Glutamatergic neuron (in vitro differentiated cells): ENCODE measurements at places on chromosomes 1 and 21. TPM values are rescaled to one million over a fixed set of nuclear protein-coding genes. Genes with fewer than 3 reads are reported as not detected.

- DNase-seq, result no peak
These were observed 36.1 kb downstream of the DPH5 start for GRCh38 chr1:100989306-100990077.

PTGFRN gene
- total RNA-seq, result 61.2 TPM

GPR52 gene
- total RNA-seq, result 1.1 TPM

EPHA2 gene
- 0.29 TPM for total RNA-seq

DNA sequence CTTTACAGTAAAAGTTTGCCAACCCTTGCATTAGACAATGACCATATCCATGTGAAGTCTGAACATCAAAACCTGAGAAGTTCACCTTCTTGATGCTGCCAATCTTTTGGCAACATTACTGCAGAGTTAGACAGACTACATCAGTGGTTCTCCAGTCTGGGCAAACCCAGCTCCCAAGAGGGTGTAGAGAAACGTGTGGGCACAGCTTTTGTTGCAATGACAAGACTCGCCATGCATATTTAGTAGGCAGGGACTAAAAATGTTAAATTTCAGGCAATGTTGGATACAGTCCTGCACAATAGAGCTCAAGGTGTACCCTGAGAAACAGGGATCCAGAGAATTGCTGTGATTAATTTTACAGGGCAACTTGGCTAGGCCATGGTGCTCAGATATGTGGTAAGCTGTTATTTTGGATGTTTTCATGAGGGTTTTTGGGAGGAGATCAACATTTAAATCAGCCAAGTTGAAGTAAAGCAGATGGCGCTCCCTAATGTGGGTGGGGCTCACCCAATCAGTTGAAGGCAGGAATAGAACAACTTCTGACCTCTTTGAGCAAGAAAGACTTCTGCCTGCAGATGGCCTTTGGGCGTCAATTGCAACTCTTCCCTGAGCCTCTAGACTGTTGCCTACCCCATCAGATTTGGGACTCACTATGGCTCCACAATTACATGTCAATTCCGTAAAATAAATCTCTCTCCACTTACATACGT is 37.6 kb upstream of the CLDN14 start:
- DNase-seq, result no peak

DNA sequence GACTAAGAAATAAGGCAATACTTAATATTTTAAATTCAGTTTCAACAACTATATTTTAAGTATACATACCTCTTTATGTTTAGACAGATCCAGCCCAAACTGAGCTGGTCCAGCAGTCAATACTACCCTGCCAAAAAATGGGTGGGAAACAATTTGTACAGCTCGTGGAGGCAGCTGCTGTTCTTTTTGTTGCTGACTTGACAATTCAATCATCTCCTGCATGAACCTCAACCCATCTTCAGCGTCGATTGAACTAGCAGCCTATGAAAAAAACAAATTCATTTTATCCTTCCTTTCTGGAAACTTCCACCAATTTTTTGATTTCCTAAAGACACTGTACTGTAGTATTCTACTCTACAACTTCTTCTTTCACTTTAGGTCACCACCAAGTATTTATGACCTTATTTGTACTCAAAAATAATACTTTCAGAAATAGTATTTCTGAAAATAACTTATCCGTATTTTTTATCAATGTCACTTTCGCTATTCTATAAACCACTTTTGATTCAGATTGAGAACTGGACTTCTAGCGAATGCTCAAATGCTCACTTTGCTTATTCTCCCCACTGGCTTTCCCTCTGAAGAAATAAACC is 46.5 kb downstream of the EDEM3 start:
- DNase-seq, result no peak

DNA sequence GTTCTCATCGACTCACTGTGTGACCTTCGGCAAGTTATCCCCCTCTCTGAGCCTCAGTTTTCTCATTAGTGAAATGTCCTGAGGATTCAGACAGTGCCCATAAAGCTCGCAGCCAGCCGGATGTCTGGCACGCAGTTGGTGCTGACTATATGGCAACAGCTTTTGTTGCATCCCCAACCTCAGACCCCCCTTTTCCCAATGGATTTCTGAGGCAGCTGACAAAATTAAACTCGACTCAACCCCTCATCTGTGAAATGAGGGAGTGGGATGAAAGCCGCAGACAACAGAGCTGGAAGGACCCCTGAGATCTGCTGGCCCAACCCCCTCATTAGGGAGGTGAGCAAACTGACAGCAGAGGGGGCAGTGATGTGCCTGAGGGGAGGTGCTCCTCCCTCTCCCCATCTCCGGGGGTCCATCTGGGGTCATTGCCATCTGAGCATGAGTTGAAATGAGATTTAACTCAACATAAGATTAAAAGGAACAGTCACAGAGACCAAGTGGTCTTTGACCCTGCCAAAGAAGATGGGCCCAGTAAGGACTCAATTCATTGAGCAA is 40.4 kb downstream of the NKAIN1 start:
- peak; percentile 71 for DNase-seq

DNA sequence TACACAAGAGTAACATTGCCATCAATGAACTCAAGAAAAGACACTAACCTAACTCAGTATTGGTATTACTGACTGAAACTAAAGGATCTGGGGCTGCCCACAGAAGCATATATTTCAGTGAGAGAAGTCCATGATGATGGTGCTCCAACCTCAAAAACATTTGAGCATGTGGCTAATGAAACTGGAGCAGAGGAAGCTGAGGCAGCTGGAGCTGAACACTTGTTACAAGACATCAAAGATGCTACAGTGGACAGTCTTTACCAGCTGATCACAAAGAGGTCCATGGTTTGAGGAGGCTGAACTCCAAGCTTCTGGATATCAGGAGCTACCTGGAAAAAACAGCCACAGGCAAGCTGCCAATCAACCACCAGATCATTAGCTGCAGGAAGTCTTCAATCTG is 42.2 kb upstream of the TTC39A start:
- no peak for DNase-seq

DNA sequence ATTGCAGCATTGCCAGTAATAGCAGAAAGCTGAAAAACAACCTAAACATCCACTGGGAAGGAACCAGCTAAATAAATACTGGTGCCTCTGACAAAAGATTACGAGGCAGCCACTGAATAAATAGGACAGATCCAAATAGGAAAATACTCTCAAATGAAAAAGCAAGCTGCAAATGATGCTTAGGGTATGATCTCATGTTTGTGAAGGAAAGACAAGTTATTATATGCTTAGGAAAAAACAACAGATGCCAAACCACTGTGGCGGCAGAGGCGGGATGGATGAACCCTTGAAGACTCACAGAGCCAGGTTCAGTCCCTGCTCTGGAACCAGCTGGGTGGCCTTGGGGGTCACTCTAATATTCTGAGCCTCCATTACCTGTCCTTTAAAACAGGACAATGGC is 41.6 kb downstream of the MATN1 start:
- no peak for DNase-seq

DNA sequence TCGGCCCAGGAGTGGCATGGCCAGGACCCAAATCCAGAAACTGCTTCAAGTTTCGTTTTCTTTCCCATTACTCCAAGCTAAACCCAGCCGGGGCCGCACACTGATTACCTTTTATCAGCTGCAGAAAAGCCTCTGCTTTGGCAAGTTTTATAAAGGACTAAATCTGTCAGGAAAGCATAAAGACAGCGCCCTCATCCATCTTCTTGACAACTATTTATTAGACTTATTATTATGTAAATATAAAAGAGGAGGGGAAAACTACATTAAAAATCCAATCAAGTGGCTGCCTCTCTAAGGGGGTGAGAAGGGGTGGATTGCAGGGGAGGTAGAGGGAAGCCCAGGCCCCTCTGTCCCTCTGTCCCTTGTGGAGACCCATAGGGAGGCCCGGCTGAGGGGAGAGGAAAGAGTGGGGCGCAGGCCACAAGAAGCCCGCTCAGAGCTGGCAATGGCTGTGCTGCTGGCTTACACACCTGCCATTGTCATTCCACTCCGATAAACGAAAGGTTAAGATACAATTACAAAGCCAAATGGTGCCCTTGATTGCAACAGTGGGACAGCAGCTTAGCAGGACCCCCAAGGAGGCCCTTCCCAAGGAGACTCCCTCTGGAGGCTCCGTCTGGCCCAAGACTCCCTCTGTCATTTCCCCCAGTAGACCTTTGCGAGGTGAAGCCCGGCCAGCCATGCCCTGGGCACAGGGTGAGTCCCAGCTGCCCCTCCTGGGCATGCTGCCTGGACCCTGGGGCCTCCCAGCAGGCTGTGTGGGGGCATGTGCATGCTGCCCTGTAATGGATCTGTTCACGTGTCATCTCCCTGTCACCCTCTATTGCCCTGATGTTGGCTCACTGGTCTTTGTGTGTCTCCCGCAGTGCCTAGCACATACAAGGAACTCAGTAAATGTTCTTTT is 45.4 kb downstream of the KCND3 start:
- no peak for DNase-seq

DNA sequence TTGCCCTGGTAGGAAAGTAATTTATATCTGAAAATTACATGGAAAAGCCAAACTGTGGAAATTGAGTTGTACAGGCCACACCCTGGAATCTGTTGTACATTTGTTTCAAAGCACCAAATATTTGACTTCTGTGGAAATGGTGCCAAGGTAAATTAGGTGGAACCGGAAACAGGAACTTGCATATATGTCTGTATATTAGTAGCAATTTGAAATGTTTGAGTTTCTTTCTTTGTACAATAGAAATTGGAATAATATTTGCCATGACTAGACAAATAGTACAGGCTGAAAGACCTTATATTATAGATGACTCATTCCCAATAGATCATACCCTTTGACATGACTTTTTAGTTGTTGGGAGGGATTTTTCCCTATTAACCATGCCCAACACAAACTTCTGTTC is 10.5 kb upstream of the TAF1A start:
- DNase-seq, result no peak

- DNase-seq, result no peak
These were observed 17.1 kb upstream of the SPAG17 start for GRCh38 chr1:118202076-118202608.

GRCh38 chr1:184975208-184975870 is 1.0 kb upstream of the NIBAN1 start:
- no peak for DNase-seq

SLC19A1 gene
- total RNA-seq, result 53.3 TPM

DNA sequence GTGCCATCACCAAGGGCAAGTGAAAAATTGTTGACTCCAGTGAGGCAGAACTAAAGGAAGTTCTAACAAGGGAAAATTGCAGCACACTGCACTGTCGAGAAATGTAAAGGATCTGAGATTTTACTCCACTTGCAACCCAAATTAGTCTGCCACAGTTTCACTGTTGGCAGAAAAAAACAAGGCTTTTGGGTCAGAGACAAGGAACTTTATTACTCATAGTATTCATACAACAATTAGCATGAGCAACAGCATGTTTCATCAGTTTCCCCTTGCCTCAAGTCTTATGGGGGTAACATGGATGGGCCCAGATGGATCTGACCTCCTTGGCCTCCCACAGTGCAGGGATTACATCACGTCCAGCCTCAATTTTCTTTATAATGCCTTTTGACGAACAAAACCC is 125.3 kb downstream of the LTN1 start:
- no peak for DNase-seq

HFM1 gene
- 10.2 TPM for total RNA-seq

EDARADD gene
- 0.98 TPM for total RNA-seq

ACTL8 gene
- not detected for total RNA-seq

DNA sequence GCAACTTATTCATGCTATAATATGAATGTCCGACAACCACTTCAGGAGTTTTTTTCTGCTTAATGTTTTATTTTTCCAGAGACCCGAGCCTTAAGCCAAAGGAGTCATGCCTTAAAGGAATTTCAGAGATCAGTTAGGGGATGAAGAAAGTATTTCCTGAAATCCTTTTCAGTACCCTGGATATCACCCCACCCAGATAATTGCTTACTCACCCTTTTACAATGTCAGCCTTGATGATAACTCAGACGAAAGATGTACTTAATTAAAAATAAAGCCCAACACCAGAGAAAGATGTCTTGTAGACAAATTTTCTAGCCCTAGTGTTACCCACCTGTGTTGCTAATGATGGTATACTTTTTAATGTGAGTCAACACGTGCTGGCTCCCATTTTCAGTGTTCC is 124.1 kb downstream of the XCL2 start:
- DNase-seq, result no peak

SPRR1B gene
- total RNA-seq, result not detected

DNA sequence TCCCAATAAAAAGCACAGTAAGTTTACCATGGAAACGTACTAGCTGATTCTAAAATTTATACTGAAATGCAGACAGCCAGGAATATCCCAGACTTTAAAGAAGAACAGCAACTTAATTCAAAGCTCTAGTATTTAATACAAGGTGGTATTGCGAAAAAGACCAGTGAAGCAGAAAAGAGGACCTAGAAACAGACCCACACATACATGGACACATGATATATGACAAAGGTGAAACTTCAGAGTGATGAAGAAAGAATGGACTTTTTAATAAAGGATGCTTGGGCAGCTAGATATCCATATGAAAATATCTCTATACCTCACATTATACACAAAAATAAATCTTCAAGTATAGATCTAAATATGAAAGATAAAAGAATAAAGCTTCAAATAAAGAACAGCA is 62.6 kb downstream of the COP1 start:
- no peak for DNase-seq

KIF26B gene
- total RNA-seq, result 2.4 TPM

DNA sequence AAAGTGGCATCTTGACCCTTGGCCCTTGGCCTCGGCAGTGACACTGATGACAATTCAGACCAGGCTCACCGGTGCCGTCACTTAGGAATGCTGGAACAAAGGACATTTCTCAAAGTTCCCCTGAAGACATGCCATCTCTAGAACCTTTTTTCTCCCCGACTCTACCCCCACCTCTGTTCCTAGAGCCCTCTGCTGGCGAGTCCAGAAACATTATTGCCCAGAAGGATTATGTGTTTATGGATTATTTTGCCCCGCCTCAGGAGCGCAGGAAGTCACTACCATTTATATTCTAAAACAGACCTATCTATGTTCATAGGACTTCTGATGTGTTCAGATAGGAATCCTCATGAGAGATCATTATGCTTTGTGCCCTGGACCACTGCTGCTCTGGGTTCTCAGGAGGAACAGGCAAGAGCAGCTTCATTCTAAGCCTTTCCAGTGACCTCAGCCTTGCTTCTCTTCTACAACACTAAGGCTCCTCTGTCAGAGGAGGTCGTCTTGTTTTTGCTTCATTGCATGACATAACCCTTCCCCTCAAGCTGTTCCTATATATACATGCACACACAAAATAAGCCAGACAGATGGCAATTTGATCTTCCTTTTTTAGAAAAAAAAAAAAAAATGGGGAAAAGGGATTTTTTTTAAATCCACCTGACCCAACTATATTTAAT is 12.4 kb upstream of the SHISA4 start:
- DNase-seq, result no peak

GRCh38 chr1:212381397-212382035 is 33.2 kb downstream of the PACC1 start:
- DNase-seq, result no peak
